PC-9 (cell line): ENCODE measurements at places on chromosomes 5 and 9. TPM values are rescaled to one million over a fixed set of nuclear protein-coding genes. Genes with fewer than 3 reads are reported as not detected.

EPB41L4A gene
- 9.4 and 13.4 TPM in 2 replicates for total RNA-seq

GARIN3 gene
- total RNA-seq, result not detected in 2 replicates

DNA sequence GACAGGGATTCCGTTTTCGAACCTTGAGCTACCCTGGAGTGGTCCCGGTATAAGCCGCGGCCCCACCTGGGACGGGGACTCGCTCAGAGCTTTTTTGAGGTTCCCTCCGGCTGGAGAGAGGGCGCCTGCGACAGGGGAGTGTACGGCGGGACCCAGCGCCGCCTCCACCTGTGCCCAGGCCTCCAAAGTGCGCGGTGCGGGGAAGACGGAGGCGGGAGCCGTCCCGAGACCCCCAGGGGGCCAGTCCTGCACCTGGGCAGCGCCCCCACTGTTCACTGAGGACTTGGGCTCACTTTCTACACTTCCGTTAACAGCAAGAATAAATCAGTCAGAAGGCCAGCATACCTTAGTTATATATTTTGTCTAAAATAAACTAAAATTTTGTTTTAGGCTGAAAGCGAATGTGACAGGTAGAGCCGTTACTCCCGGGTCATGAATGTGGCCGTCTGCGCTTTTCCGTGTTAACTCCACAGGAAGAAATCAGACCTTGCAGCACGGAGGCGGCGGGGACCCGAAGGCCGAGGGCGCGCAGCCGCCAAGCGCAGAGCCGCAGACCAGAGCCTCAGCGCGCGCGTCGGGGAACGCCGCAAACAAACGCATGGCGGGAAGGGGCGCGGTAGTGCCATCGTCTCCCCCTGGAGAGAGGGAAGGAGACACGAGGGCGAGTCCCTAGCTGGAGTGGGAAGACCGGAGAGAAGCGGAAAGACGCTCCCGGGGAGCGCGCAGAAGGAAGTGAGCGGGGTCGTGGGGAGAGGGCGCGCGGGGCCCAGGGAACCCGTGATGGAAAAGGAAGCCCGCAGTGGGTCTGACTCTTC lies 14.1 kb downstream of the TRIM7 start:
- no peaks in the 10 kb centered on the region for H3K36me3 ChIP-seq
- H3K27ac ChIP-seq, result no peak overlapping the region
- no peak for DNase-seq
- no peaks in the 10 kb centered on the region for H3K27me3 ChIP-seq
- H3K4me3 ChIP-seq, result peak overlapping the region; percentile 98

DNA sequence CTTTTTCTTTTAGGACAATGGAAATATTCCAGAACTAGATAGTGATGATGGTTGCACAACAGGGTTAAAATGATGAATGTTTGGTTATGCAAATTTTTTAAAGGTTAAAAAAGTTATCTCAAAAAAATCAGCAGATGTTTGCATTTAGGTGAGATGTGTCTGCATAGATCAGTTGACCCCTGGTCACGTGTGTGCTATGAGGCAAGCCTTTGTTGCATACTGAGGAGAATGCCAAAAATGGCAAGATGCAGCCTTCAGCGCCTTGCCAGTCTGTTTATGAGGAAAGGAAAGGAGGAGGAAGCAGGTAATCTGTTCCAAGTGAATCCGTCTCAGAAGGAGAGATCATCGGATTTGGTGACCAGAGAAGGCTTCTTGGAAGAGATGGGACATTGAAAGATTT lies 11.9 kb downstream of the MEGF10 start:
- no peaks in the 10 kb centered on the region for H3K27me3 ChIP-seq
- H3K36me3 ChIP-seq, result no peaks in the 10 kb centered on the region
- no peaks in the 10 kb centered on the region for H3K4me1 ChIP-seq
- no peak overlapping the region for H3K4me3 ChIP-seq

DNA sequence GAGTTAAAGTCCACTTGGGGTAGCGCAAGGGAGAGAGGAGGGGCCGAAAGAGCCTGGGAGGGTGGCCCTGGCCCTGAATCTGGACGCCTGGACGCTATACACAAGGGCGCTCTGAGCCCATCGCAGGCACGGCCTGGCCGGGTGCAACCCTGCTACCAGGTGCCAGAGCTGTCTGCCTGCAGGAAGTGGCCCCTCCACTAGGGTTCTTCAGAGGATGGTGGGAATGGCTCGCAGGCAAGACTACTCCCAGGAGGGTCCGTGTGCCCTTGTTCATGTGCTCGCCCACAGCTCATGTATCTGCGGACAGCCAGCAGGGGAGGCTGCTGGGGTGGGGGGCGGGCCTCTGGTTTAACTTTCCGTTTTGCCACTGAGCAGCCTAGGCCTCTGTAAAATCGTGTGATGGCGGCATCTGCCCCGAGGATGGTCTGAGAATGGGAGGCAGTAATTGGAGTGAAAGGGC lies 1.4 kb upstream of the NKD2 start:
- H3K36me3 ChIP-seq, result no peaks in the 10 kb centered on the region
- peaks cover 74% of the 10 kb centered on the region for H3K27me3 ChIP-seq
- H3K4me1 ChIP-seq, result peaks cover 4% of the 10 kb centered on the region; the same call in 1 of the 2 replicates

GABRA6 gene
- total RNA-seq, result not detected in 2 replicates

GRCh38 chr5:66223637-66224036 lies 79.5 kb downstream of the SREK1 start:
- DNase-seq, result no peak
- no peaks in the 10 kb centered on the region for H3K36me3 ChIP-seq
- peak overlapping the region; percentile 54 for H3K27ac ChIP-seq
- no peaks in the 10 kb centered on the region for H3K27me3 ChIP-seq
- H3K4me3 ChIP-seq, result no peak overlapping the region

FAM78A gene
- 1.3 and 1.6 TPM in 2 replicates for total RNA-seq

- no peak overlapping the region for H3K4me3 ChIP-seq
- peaks cover 9% of the 10 kb centered on the region; the same call in 1 of the 2 replicates for H3K4me1 ChIP-seq
- no peak for DNase-seq
- H3K27ac ChIP-seq, result no peak overlapping the region
Observed at GRCh38 chr9:134652291-134653225, 11.0 kb downstream of the COL5A1 start.

SLC25A48 gene
- not detected in 2 replicates for total RNA-seq

SETD9 gene
- 6.5 and 7.3 TPM in 2 replicates for total RNA-seq

SLC31A2 gene
- total RNA-seq, result 15.1 and 16.5 TPM in 2 replicates

DNA sequence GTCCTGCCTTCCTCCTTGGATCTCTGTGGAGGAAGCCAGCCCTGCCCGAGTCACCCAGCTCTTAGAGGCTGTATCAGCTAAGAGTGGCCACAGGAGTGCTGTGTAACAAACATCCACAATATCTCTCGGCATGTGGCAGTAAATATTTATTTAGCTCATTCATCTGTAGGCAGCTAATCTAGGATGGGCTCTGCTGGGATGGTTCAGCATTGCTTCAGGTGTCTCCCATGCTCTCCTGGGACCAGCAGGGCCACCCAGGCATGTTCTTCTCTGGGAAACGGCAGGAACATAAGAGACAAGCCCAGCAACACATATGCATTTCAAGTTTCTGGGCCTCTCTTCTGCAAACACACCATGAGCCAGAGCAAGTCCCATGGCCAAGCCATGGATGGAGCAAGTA lies 56.1 kb downstream of the HRH2 start:
- no peak overlapping the region for H3K27ac ChIP-seq
- DNase-seq, result no peak
- no peak overlapping the region for H3K4me3 ChIP-seq
- H3K27me3 ChIP-seq, result peaks cover 95% of the 10 kb centered on the region

- peak; percentile 98 for DNase-seq
- 0 out of 2 replicates have a peak, but pooled peaks cover 8% of the 10 kb centered on the region for H3K36me3 ChIP-seq
- H3K27ac ChIP-seq, result peak within 1 kb of the TSS; percentile 71
- peaks cover 22% of the 10 kb centered on the region for H3K4me1 ChIP-seq
- H3K27me3 ChIP-seq, result no peaks in the 10 kb centered on the region
- H3K4me3 ChIP-seq, result peak within 1 kb of the TSS; percentile 79
Observed at GRCh38 chr5:138352071-138352721, at the start of gene KDM3B. KDM3B (plus strand) TSS chr5:138352685; CDS start chr5:138352796, 111 bp downstream.

DNA sequence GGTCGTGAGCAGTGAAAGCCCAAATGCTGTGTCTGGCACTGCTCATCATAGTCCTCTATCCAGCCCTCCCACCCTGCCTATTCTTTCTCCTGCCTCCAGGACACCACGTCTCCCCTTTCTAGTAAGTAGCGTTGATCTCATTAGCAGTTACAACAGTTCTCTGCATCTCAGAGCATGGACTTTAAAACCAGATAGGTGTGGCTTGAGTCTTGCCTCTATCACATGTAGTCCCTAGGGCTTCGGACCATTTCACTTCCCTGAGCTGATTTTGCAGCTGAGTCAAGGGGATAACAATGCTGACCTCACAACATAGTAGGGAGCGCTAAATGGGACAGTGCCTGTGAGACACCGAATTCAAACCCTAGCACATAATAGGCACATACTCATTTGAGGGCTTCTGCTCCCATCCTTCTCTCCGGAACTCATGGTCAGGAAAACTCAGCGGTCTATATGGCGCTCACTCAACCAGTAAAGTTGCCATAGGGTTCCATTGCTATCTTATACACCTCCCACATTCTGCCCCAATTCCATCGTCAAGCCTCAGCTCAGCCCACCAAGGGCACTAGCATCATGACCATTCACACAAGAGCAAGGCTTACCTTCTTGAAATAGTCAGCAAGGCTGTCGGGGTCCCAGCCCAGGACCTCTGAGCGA lies 515 bp downstream of the LCP2 start:
- no peaks in the 10 kb centered on the region for H3K4me1 ChIP-seq
- peaks cover 22% of the 10 kb centered on the region for H3K27me3 ChIP-seq
- H3K27ac ChIP-seq, result no peak overlapping the region
- H3K4me3 ChIP-seq, result no peak overlapping the region
- no peaks in the 10 kb centered on the region for H3K36me3 ChIP-seq

LCN1 gene
- not detected in 2 replicates for total RNA-seq

MCIDAS gene
- 1.1 and 1.8 TPM in 2 replicates for total RNA-seq

DNA sequence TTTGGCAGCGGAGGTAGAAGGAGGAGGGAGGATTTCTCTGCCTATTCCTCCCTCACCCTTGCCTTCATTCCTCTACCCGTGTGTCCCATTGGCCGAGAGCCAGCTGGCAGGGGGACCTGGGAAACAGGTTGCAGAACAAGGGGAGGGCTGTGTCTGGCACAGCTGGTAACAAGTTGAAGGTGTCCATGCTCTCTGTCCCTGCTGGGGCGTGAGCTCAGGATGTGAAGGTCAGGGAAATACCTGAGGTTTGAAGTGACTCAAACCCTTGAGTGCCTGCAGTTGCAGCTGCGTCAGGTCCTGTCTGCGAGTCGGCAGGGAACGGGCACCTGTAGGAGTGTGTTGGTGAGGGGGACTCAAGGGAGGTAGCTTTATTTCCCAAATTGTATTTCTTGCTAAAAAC lies 16.2 kb downstream of the MIGA2 start:
- H3K36me3 ChIP-seq, result peaks cover 20% of the 10 kb centered on the region
- H3K4me1 ChIP-seq, result peaks cover 32% of the 10 kb centered on the region
- DNase-seq, result peak; percentile 99
- no peaks in the 10 kb centered on the region for H3K27me3 ChIP-seq
- no peak overlapping the region; the same call in 1 of the 2 replicates for H3K4me3 ChIP-seq
- peak overlapping the region; percentile 74 for H3K27ac ChIP-seq

- H3K36me3 ChIP-seq, result peaks cover 27% of the 10 kb centered on the region
- no peaks in the 10 kb centered on the region for H3K27me3 ChIP-seq
- H3K4me1 ChIP-seq, result no peaks in the 10 kb centered on the region
- no peak overlapping the region for H3K27ac ChIP-seq
- DNase-seq, result no peak
- no peak overlapping the region for H3K4me3 ChIP-seq
Observed at GRCh38 chr9:99921875-99922710, 15.6 kb downstream of the STX17 start.

DNA sequence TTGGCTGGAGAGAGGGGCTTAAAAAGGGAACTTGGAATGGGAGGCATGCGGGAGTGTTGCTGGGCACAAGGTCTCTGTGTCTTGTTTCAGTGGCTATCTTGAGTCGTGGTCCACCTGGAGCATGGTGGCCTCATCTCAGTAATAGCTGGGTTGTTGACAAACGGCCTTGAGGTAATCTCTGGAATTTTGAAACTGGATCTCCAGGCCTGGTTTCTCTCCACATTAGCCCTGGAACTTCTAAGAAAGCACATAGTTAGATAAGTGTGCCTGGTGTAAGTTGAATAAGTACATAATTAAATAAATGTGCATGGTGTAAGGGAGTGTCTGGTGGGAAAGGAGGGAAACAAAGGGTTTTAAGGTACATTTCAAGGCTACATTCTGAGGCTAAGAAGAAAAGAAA lies 62.2 kb downstream of the INIP start:
- no peaks in the 10 kb centered on the region for H3K27me3 ChIP-seq
- no peak for DNase-seq
- H3K27ac ChIP-seq, result no peak overlapping the region
- no peaks in the 10 kb centered on the region for H3K4me1 ChIP-seq

DNA sequence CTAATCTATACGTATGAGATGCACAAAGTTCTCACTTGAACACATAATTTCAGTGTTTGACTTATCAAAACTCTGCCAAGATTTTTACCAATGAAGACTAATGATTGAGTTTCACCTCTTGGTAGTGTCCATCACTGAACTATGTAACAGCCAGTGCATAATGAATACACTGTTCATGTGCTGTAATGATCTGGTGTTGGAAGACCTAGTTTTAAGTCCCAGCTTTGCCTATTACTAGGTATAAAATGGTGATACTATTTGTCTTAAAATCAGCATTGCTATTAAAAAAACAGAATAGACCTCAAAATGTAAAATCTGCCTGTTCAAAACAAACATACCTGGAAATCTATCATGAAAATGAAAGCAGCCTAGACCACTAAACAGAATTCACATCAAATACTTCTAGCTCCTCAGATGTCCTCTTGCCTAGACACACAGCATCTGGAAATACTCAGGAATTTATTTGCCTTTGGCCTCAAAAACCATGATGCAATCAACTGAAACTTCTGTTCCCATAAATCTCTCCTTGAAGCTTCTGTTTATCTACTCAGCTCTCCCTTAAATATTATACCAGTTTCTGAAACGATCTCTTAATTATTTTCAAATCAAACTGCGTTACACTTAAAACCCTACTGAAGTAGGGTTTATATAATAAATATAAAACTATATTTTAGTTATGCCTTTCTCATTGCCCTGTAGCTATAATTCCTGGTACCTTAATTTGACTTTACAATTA lies 38.1 kb downstream of the MRPS27 start:
- H3K4me1 ChIP-seq, result peaks cover 19% of the 10 kb centered on the region
- peaks cover 13% of the 10 kb centered on the region; the same call in 1 of the 2 replicates for H3K36me3 ChIP-seq
- no peak overlapping the region for H3K4me3 ChIP-seq
- DNase-seq, result no peak
- no peaks in the 10 kb centered on the region for H3K27me3 ChIP-seq

DNA sequence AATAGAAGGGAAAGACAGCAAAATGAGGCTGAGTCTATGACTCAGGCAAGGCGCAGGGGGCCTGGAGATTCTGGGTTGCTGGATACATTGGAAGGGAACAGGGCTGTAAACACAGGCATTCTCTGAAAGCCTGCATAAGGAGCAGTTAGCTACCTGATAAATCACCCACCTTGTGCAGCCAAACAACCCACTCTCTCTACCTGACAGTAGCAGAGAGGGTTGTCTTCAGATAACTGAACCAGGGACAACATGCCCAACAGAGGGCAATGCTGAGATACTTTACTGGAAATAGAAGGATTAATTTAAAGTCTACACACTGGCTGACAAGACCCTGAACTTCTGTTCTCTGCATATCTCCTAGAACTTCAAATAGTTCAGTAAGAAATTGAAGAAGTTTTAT lies 161.6 kb downstream of the KCTD16 start:
- no peaks in the 10 kb centered on the region for H3K36me3 ChIP-seq
- no peak overlapping the region for H3K4me3 ChIP-seq
- no peaks in the 10 kb centered on the region for H3K4me1 ChIP-seq
- H3K27me3 ChIP-seq, result 0 out of 2 replicates have a peak, but pooled peaks cover under 1% of the 10 kb centered on the region
- DNase-seq, result no peak
